DMS 273 treated with DMSO at 0.1 percent for 48 hours (cell line): ENCODE measurements at places on chromosomes 1 and 21.

DNA sequence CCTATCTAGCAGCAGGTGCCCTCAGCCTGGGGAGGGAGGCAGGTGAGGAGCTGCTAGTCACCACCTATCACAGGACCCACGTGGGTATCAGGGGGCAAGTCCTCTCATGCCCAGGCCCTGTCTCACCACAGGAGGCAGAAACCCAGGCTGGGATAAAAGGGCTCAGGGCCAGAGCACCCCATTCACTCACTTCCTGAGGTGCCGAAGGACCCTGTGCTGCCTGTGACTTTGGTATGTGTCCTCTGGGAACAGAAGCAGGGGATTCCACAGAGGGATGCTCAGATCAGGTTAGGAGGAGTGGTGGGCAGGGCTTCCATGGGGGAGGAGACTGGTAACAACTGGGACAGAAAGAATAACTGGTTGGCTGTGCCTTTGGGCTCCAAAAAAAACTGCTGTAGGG is at the start of gene LCE1E:
TSS of gene LCE1E (plus strand) at position 181 of the 400 bp plus-strand sequence. CDS start 1,043 bp downstream, outside the sequence.
- DNase-seq, result no peak

- no peak for DNase-seq
These were observed 22.6 kb upstream of the RAP1GAP start for GRCh38 chr1:21691739-21692138.

DNA sequence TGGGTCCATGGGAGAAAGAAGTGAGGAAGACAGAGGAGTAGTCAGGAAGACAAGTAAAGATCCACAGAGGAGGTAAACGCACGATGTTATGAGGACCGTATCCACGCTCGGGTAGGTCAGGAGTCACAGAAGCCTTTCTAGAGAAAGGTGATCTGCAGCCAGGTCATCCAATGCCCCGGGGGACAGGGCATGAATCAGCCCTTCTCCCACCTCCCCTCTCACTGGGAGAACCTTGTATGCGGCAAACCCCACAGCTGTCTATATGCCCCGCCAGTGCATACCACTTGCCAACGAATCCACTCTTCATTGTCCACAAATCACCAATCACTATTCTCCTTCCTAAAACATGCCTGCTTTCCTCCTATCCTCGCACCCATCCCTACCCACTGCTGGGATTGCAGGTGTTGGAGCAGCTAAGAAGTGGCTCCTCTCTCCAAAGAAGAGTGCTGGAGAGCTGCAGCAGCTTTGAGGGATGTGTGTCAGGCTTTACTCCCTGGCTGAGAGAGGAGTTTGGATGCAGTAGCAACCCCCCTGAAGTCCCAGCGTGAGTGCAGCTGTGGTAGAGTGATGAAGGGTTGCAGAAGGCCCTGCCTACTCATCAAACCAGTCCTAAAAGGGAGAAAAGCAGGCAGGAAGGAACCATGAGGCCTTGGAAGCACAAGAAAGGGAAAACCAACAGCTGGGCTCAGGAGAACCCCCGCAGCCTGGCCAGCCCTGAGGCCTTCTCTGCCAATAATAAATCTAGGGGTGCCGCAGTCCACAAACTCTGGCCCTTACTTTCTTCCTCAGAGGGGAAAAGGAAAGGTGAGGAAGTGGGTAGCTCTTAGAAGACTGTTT is 102.2 kb upstream of the GADD45A start:
- no peak for DNase-seq

DNA sequence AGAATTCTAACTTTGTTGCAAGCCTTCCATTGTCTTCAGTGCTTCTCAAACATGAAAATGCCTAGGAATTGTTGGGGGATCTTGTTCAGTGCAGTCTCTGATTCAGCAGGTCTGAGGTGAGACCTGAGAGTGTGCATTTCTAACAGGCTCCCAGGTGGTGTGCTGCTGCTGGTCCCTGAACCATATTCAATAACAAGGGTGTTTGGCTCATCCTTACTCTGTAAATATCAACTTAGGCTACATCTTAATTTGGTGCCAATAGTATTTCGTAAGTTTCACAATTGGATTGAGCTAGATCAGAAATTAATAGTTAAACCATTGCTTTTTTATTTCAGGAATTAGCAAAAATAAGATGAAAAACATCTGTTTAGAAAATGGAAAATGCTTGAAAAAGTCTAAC is 59.1 kb upstream of the GPR88 start:
- no peak for DNase-seq

- no peak for DNase-seq
These were observed at the start of gene LCE7A for GRCh38 chr1:152859696-152860095. Gene LCE7A (plus strand): TSS chr1:152859996. CDS start chr1:152860698, 702 bp downstream.

DNA sequence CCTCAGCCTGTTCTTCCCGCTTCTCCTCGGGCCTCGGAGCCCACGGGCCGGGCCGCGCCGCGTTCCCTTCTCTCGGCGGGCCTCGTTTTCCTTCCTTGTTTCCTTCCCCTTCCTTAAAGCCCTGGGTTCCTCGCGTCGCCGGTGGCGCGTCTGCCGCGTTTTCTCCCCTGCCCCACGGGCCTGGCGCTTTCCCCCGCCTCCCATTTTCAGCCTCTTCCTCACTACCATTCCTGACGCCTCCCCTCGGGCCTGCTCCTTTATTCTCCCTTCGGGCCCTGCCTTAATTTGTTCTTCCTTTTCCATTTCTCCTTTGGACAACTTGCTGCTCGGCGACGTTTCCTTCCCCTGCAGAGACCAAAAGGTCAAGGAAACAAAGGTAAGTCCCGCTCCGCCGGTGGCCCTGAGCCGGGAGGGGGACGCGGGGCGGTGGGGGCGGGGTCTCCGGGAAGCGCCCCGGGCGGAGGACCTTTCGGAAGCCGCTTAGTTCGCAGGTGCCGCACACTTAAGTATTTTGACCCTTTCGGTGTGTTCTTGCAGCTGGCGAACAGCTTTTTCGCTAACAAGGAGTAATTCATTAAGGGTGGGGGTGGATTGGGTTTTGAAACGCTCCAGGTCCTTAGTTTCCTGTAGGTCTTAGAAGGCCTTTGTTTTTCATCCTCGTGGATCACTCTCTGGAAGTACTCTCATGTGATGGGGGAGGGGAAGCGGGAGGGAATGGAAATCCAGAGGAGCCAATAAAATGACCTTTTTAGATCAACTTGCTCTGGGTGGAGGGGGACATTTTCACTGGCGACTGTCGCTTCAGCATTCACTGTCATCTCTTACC is 780 bp downstream of the YTHDF2 start:
- peak; percentile 41 for DNase-seq

GRCh38 chr21:35036465-35037383 is 12.4 kb downstream of the RUNX1 start:
- no peak for DNase-seq

DNA sequence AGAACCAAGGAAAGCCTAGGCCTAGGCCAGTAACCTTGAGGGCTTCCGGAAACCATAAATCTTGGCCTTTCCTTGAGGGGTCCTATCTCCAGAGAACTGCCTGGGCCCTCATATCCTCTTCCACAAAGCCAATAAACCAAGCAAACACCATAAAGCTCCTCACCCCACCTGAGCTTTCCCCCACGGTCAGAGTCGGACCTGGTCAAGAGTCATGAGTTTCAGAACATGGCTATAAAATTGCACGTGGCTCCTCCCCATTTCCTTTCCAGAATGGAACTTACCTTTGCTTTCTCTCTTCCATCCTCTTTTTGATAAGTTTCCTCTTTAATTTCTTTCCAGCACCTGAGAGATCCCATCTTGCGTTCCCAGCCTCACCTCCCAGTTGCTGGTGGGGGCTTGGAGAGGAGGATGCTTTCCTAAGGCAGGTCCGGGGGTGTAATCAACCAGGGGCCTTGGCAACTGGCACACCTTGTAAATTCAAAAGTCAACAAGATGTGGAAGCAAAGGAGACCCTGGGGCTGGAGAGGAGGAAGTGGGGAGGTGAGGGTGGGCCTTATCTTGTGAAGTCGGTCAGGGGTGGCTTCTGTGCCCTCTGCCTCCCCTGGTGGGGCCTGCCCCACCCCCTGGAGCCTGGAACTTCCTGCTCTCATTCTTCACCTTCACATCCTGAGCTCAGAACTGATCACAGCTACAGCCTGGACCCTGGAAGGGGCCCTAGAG is 259.9 kb downstream of the FOXD2 start:
- DNase-seq, result no peak

DNA sequence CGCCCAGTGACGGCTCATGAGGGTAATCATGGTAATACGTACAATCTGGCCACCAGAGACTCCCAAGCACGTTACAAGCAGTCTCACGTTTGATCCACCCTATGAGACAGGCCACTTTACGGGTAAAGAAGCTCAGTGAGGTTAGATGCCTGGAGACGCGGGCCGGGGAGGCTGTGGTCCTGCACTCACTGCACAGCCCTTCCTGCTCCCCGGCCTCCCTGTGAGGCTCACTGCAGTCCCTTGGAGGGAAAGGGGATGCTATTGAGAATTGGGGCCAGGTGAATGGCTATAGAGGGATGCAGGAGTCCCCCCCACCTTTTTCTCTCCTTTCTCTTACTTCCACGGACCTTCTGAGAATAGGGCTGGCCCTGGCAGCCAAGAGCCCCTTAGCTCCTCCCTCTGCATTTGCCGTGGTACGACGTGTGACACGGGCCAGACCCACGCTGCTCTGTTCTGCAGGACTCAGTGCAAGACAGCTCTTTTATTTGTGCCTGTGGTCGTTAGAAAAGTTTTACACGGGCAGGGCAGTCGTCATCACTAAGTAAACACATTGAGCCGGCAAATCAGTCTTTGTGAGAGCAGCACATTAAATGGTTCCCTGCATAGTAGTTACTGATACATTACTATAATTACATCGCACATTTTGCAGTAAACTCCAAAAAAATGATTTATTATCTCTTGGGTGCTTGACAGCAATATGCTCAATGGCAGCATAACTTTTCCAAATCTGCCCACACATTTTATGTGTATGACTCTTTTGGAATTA is 18.8 kb downstream of the KIF26B start:
- DNase-seq, result no peak

DNA sequence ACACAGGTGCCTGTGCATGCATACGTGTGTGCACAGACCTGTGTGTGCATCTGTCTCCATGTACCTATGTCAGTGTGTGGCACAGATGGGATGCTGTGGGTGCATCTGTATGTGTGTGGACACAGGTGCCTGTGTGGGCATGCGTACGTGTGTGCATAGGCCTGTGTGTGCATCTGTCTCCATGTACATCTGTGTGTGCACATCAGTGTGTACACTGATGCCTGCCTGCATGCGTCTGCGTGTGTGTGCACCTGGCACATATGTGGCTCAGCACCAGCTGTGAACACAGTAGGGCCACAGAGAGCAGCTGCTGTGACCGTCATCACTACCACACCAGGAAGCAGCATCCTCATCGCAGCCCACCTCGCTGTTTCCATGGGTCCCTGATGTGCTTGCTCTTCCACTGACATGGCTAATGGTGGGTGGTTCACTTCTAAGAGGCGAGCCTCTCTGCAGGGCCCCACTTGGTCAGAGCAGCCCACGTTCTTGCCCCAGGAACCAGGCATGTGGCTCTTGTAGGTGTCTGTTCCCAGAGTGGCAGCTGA is 9.6 kb upstream of the SPATC1L start:
- DNase-seq, result no peak

- peak; percentile 48 for DNase-seq
These were observed 50.8 kb downstream of the CAPN9 start for GRCh38 chr1:230797942-230798365.

- no peak for DNase-seq
These were observed 245.3 kb downstream of the PLPP3 start for GRCh38 chr1:56334047-56334446.

- no peak for DNase-seq
These were observed 245.4 kb downstream of the PBX1 start for GRCh38 chr1:164804366-164804765.

- DNase-seq, result no peak
These were observed 845.4 kb upstream of the ADAMTS5 start for GRCh38 chr21:27812279-27812678.

- DNase-seq, result no peak
These were observed 32.1 kb upstream of the CHRM3 start for GRCh38 chr1:239354231-239354630.

GRCh38 chr1:61397935-61398334 is 315.6 kb downstream of the NFIA start:
- DNase-seq, result no peak

GRCh38 chr1:231354330-231355020 is 16.4 kb downstream of the SPRTN start:
- DNase-seq, result no peak

DNA sequence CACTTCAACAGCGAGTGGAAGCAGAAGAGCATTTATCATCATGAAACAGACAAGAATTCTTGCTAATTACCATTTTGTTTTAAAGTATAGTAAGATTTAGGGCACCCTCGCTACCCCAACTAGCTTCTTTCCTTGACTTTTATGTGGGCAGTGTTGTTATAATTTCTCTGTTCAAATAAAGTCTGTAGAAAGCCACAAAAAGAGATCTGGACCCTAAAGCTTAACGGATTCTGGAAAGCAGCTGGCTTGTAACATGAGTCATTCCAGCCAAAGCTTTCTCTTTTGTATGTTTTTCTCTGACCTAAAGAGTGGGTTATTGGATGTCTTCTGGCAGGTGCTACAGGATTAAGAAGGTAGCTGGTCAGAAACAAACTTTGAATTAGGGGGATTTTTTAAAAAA is 37.4 kb downstream of the RUNX1 start:
- DNase-seq, result no peak

GRCh38 chr1:241834733-241835377 is 13.1 kb upstream of the EXO1 start:
- DNase-seq, result no peak

GRCh38 chr1:218904416-218904815 is 269.3 kb upstream of the LYPLAL1 start:
- DNase-seq, result no peak

DNA sequence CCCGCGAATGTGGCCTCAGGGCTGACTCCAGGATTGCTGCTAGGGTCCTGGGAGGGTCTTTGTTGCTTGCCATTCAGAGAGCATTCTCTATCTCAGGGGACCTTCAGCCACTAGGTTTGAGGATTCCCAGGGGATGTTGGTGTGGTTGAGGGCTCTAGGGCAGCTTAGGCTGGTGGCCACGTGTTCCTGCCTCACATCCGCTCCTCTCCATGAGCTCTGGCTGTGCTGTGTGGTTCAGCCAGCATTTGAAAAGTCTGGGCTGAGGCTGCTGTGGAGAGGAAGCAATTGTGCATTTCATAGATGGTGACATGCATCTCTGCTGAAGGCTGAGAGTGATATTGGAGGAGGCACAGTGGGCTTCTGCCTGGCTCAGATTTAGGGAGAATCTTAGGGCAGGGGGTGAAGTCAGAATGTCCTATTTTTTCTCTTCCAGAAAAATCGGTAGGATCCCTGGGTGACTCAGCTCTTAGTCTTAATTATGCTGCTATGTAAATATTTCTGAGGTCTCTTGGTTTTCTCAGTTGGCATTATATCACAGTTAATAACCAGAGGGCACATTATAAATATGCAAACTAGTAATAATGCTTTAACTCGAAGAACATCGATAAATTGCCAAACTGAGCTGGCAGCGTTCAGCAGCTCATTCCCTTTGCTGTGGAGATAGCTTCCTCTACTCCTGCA is 182.3 kb downstream of the CAMTA1 start:
- no peak for DNase-seq

GRCh38 chr1:202565890-202566602 is 144.2 kb downstream of the SYT2 start:
- no peak for DNase-seq

DNA sequence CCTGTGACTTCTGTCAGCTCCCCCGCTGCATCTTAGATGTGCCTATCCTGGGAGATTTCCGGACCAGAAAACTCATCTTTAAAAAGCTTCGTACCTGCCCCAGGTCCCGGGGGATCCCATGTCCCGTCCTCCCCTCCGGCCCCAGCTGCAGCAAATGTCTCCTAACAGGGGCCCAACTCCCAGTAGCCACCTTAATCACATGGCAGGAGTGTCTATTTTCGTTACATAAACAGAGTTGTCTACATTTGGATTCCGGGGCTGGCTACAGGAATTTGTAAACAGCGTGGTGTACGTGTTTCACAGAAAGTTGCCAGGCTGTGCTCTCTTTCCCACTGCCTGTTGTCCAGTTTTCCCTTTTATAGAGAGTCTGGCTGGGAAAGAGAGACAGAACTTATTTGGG is 17.9 kb upstream of the KCNE2 start:
- DNase-seq, result no peak
